Activated T-cell treated with anti-CD3 and anti-CD28 coated beads for 24 hours (primary cell): ENCODE measurements at places on chromosomes 7 and 10.

GRCh38 chr7:45219130-45219529 lies 61.5 kb downstream of the RAMP3 start:
- no peak for DNase-seq

DNA sequence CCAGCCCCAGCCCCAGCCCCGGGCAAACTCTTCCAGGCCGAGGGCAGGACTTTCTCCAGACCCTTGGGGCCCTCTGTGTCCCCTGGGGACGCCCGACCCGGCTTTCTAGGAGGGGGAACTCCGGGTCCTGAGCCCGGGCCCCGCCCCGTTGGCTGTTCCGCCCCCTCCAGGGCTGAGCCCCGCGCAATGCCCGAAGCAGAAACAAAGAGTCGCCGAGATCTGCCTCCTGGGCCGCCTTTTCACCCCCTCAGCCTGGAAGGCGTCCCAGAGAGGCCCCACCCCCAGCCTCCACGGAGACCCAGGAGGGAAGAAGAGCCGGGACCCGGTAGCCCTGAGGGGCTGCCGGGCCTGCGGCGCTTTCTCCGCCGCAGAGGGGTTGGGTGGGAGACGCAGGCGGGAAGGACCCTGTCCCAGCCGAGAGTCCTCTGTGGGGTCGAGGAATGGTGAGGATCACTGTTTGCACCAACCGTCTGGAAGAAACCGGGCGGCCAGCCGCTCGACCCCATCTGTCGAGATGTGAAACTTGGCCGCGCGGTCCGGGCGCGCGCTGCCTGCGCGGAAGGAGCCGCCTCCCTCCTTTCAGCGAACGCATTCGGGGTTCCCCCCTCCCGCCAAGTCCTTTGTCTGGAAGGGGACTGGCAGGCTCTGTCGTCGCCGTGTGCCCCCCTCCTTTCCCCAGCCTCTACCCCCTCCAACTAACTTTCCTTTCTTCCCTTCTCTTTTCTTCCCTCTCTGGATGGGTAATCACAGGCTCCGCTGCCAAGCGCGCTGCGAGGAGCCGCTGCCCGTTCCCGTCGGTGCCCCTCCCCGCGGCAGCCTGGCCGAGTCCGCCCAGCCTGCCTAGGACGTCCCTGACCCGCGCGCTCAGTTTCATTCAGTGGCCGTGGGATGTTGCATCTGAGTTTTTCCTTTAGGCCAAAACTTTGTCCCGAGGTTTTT lies 10.2 kb downstream of the EN2 start:
- no peak for DNase-seq

DNA sequence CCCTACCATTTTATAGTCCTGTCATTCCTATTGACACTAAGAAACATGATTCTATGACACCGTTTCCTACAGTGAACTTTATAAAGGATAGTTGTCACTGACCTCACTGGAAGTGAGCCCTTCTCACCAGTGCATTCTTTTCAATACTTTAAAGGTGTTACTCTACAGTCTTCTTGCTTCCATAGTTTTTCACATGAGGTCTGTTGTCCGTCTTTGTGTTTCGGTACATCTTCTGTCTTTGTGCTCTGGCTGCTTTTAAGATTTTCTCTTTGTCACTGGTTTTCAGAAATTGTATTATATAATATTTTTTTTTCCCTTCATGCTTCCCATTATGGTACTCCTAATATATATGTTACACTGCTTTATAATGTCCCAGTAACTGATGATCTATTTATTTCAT lies 174.2 kb downstream of the KIF20B start:
- no peak for DNase-seq

- DNase-seq: no peak
These were observed 31.2 kb downstream of the SPOCK2 start for GRCh38 chr10:72056932-72057751.

DNA sequence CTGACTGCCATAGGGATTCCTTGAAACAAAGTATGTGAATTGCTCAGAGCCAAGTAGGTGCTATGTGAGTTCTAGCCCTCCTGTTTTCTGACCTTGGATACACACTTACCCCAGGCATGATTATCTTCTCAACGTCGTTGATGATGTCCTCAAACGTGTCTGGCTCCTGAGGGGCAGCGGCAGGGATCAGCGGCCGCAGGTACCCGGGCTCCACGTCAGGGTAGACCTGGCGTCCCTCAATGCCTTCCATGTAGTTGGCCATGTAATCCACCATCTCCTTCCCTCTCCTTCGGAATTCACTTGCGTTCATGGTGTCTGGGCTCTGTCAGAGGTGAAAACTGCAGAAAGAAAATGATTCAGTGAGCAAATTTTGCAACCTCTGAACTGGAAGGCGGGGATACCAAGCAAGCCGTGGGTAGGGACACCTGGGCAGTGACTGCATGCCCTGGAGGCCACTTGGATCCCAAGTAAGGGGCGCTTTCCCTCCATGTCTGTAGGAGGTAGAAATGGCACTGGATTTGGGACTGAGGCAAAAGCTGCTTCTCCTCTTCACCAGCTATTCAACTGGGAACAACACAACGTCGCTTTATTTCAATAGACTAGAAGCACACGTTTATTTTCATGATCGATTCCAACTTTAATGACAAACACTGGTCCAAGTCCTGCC lies 21.3 kb downstream of the DDC start:
- no peak for DNase-seq

- no peak for DNase-seq
These were observed 93.9 kb downstream of the ADCYAP1R1 start for GRCh38 chr7:31146030-31146429.

DNA sequence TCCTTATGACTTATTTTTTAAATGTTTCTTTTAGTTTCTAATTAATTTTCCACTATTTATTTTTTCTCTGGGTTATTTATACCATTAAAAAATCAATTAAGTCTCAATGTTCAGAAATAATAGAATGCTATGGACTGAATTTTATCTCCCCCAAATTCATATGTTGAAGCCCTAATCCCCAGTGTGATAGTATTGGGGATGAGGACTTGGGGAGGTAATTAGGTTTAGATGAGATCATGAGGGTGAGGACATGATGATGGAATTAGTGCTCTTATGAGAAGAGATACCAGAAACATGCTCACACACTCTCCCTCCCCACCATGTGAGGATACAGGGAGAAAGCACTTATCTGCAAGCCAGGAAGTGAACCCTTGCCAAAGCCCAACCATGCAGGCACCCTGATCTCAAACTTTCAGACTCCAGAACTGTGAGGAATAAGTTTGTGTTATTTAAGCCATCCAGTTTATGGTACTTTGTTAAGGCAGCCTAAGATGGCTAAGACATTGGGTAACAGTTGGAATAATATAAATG lies 202.6 kb downstream of the MDFIC start:
- no peak for DNase-seq

- DNase-seq: no peak
These were observed 260.1 kb downstream of the BICC1 start for GRCh38 chr10:58772758-58773157.

GRCh38 chr10:122648599-122649428 lies 50.8 kb downstream of the C10orf120 start:
- no peak for DNase-seq
